A549 (cell line): ENCODE measurements at places on chromosomes 3 and 15.

- DNase-seq, result no peak
Observed at GRCh38 chr3:114804099-114804498, 343.0 kb downstream of the ZBTB20 start.

DNA sequence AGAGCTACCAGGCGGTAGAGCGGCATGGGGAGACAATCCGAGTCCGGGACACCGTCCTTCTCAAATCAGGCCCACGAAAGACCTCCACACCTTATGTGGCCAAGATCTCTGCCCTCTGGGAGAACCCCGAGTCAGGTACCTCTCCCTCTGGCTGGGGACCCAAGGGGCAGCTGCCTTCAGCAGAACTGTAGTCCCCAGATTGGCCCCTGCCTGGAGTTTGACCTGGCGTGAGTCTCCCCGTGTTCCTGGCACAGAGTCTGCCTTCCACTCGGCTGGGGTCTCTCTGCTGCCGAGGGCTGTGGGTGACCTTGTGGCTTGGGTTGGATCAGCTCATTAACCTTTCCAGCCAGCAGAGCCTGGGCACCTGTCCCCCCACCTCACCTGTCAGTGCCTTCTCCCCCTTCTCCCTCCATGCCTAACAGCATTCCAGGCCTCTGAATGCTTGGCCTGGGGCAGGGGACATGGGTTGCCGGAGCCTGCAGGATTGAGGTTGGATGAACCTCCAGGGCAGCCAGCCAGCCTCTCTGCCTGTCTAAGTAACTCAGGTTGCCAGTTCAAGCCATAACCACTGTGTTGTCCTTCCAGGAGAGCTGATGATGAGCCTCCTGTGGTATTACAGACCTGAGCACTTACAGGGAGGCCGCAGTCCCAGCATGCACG is 6.8 kb upstream of the CHST14 start:
- no peak for DNase-seq

- no peak for DNase-seq
Observed at GRCh38 chr3:19891740-19892139, 42.3 kb downstream of the EFHB start.

DNA sequence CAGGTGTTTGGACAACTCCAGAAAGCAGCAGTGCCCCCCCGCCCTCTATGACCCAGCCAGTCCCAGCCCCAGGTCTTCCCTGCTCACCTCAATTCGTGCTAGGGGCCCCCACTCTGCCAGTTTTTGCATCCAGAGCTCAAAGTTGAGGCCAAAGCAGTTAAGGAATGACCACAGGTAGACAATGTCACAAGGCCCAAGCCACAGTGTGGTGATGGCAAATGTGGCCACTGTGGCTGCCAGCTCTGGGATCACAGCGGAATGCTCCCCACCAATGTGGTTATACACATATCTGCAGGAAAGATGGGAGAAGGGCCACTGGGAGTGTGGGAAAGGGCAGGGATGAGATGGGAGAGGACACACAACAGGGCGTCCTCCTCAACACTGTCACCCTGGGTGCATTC is 8.2 kb downstream of the KLHL40 start:
- DNase-seq, result no peak

DNA sequence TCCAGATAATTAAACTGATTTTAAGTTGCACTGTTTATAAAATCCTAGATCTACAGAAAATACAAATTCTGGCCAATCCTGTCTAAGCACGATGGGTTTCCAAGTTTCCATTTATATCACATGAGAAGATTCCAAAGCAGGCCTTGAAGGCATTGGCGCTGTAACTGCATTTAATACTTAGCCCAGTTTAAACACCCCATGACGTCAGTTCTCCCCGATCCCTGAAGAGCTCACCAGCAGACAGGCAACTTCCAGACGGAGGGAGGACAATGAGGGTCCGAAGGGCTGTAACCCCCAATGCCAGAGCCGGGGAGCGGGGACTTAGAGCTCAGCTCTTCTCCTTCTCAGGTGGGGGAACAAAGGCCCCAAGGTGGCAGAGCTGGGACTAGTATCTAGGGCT is 117.3 kb downstream of the XXYLT1 start:
- DNase-seq, result no peak

DNA sequence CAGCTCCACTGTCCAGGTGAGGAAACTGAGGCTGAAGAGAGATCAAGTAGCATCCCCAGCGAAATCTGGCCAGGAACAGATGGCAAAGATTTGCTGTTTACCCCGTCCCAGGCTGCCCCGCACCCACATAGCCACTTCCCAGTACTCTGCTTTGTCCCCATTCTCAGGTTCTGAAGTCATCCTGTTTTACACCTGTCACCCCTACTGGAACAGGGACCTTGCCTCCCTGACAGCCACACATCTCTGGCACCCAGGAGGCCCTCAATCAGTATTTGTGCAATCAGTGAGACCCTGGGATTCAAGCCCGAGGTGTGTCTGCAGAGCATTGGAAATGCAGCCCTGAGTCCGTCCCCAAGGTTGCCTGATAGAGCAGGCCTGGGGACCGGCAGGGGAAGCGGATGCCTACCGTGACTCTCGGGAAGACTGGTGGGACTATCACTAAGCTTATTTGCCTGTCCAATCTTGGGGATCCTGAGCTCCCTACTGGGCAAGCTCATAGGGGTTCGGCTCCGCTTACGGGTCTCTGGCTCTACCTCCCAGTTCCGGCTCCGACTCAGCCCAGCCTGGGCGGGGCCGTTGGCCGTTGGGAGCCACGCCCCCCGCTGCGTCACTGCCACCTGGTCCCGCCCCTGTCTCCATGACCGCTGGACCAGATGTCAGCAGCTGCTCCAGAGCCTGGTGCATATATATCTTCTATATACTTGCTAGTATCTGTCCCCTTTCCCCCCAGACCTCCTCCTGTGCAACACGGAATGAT is 17.5 kb upstream of the FANCD2 start:
- DNase-seq, result peak; percentile 73

DNA sequence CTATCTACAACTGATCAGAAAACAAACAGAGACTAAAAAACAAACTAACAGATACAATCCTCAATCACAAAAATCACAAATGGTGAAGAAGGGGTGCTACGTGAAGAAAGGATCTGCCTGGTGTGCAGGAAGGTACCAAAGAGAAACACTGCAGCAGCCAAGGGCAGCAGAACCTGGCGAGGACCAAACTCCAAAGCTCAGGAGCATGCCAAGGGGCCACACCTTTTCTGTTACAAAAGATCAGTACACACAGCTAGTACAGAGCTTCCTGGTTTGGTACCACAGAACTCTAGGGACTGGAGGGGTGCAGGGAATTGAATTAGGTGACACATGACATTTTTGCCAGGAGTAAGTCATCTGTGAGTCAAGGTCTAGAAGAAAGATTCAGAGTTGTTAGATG is 107.4 kb upstream of the GRM7 start:
- no peak for DNase-seq

- DNase-seq, result no peak
Observed at GRCh38 chr3:13519006-13519791, 29.7 kb upstream of the FBLN2 start.

DNA sequence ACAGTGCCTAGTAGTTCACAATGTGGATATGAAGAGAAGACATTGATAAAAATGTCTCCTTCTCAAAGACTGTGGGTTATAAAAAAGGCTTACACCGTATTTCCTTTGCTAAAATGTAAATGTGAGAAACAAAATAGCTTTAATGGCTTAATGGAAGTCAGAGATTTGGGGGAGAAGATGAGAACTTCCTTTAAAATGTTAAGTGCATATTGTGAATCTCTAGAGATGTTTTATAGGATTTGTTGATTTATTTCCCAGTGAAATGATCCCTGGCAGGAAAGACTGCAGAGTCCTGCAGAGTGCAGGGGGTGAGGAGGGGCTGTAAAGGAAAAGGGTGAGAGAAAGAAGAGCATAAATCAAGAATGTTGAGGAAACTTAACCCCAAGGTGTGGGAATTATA is 305.1 kb downstream of the GAP43 start:
- no peak for DNase-seq

- DNase-seq, result no peak
Observed at GRCh38 chr3:14242490-14243311, 64.1 kb downstream of the LSM3 start.

- no peak for DNase-seq
Observed at GRCh38 chr3:106261915-106262683, 393.3 kb upstream of the CBLB start.

DNA sequence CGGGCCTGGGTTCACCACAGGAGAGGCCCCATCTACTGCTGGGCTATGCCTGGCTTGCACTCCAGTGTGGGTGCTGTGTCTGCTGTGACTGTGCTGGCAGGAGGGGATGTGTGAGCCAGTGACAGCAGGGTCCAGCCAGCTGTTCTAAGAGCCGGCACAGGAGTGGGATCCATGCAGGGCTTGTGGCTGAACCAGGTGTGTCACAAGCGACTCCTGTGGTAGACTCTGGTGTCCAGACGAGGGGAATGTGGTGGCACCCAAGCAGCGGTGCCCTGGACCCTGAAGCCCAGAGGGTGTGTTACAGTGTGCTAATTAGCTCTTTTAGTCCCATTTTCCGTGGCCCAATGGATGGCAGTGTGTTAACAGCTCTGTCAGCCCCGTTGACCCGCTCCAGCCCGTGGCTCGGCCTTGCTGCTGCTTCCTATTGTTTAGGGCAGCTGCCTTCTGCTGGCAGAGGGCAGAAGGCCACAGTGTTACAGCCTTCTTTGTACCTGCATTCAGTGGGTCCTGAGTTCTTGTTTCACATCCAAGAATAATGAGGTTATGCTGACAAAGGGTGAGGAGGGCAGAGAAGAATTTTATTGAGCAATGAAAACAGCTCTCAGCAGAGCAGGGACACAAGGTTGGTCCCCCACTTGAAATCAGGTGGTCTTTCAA is 78.5 kb upstream of the RNU6-1 start:
- DNase-seq, result no peak

DNA sequence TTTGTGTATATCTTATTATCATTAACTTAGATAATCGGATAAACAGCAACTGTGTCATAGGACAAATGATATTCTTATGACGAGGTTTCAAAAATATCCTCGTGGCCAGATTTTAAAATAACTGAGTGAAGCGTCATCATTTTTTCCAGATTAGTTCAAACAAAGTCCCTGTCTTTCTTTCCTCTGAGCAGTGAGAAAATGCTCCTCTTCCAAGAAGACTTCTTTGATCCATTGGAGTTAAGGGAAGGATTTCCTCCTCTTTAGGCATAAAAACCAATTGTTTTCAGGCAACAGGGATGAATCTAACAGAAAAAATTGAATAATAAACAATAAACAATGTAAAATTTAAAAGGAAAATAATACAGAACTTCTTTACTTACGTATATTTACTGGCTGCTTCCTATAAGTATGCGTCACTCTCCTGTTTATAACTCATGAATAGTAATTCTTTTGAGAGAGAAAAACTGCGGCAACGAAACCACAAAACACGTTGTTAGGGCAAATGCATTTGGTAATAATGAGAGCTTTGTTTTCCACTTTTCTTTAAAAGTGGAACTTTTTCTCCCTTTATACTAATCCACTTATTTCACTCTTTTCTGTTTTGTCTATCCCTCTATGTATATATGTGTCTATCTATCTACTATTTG is 419.4 kb upstream of the ONECUT1 start:
- no peak for DNase-seq

- no peak for DNase-seq
Observed at GRCh38 chr15:31461911-31462480, 135.4 kb downstream of the KLF13 start.

GRCh38 chr3:41265823-41266273 is 66.5 kb downstream of the CTNNB1 start:
- DNase-seq, result no peak

DNA sequence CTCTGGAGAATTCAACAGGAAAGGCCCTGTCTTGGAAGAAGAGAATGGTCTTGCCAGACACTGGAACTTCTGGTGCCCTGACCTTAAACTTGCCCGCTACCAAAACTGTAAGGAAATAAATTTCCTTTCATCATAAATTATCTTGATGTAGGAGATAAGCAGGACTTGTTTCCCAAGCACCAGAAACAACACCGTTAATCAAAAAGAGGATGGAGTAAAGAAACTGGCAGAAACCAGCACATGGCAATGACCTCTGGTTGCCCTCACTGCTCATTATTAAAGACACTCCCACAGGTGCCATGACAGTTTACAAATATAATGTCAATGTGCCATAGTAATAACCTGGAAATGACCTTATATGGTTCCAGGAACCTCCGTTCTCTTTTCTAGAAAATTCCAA is 426.1 kb downstream of the EDEM1 start:
- DNase-seq, result no peak

- no peak for DNase-seq
Observed at GRCh38 chr15:60299452-60300047, 98.2 kb downstream of the ANXA2 start.

DNA sequence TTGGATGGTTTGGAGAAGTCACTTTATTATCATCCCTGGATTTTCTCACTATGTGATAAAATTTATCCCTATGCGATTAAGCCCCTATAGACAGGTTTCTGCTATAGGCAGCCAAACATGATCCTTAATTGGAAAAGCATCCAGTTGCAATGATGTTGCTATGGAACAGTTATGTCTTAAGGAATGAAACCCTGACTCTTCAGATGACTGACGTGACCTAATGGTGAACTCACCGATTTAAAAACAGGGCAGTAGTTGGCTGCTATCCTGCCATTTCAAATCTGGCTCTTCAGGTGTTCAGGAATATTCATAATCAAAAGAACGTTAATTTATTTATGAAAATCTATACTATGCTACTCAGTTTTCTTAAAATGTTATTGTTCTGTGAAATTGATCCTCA is 106.8 kb upstream of the ROBO1 start:
- no peak for DNase-seq

DNA sequence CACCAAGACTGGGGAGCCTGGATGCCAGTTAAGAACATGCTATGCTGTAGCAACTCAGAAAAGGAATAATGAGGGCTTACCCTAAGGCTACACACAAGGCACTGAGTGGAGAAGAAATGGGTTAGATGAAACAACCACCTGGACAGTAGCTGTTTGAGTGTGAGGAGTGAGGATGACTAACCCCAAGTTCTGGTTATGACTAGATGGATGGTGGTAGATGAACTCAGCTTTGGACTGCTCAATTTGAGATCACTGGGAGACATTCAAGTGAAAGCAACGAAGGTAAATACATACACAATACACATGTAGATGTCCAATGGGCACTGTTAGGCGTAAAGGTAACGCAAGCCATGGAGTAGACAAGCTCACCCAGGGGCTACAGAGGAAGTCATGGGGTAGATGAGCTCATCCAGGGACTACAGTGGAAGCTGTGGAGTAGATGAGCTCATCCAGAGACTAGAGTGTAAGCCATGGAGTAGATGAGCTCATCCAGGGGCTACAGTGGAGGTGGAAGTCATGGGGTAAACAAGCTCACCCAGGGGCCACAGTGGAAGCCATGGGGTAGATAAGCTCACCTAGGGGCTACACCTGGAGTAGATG is 98.3 kb downstream of the ANO10 start:
- no peak for DNase-seq

DNA sequence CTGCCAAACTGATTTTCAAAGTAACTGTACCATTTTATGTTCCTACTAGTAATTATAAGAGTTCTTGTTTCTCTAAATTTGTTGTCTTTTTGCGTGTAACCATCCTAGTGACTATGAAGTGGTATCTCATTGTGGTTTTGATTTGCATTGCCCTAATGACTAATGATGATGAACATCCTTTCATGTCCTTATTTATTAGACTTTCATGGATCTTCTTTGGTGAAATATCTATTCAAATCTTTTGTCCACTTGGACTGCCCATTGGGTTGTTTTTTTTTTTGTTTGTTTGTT is 3.6 kb downstream of the OXSR1 start:
- no peak for DNase-seq
